ENCODE measurements at places on chromosomes 3 and 15.

GRCh38 chr3:29214009-29214658 is 66.7 kb upstream of the RBMS3 start:
- no peak for DNase-seq

GRCh38 chr3:106963442-106963841 is 413.8 kb upstream of the CCDC54 start:
- no peak for DNase-seq

- DNase-seq, result no peak
These were observed 125.1 kb upstream of the IQSEC1 start for GRCh38 chr3:13198264-13198879.

GRCh38 chr3:54962200-54962599 is 34.3 kb upstream of the LRTM1 start:
- no peak for DNase-seq

DNA sequence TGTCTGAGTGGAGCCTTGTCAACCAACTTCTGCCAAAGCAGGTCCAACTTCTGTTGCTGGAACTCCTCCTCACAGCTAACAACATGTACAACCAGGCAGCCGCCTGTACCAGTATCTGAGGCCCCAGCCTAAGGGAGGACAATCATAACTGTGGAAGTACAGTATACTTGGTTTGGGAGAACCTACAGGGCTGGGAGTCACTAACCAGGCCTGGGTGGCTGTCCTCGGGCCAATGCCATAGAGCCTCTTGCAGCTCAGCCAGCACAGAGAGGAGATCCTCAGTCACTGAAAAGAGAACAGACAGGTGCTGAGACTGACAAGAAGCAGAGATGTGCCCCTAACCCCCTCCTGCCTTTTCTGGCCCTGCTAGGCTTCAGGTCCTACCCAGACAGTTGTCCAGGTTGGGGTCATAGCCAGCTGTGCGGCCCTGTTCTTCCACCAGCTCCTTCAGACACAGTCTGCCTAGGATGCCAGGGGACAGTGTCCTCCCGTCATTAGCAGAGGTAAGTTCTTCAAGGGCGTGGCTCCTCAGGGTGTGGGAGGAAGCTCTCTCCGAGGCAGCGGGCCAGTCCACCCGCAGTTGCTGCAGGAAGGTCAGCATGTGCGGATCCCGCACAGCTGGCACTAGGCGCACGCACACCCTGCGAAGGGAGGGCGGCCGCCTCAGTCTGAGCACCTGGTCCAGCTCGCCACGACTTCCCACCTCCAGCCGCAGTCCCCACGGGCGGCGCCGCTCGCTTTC is 980 bp downstream of the DALRD3 start:
- DNase-seq, result peak; percentile 55

DNA sequence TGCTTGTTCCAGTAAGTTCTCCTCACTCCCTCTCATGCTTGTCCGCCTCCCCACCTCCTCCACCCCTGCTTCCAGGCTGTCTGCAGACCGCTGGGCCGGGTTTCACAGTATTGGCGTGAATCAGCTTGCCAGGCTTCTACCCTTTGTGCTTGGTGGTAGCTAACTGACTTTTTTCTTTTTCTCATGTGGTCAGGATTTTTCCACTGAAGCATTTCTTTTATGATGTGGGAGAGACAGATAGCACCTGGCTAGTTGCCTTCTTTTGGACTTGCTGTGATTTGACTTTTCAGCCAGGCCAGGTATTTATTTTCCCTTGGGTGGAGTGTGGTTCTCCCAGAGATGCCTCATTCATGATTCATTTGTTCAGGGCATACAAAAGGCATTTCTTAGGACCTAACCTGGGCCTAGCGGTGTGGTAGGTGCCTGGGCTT is 60.6 kb downstream of the ST6GAL1 start:
- no peak for DNase-seq

- DNase-seq, result no peak
These were observed at the start of gene UTS2B for GRCh38 chr3:191329654-191330529. Gene UTS2B, minus strand, starts transcription at chr3:191330526. Its CDS starts 48,337 bp downstream, at chr3:191282189.

Data from MV-4-11 (cell line).